ENCODE measurements at places on chromosomes 3 and 15.

DNA sequence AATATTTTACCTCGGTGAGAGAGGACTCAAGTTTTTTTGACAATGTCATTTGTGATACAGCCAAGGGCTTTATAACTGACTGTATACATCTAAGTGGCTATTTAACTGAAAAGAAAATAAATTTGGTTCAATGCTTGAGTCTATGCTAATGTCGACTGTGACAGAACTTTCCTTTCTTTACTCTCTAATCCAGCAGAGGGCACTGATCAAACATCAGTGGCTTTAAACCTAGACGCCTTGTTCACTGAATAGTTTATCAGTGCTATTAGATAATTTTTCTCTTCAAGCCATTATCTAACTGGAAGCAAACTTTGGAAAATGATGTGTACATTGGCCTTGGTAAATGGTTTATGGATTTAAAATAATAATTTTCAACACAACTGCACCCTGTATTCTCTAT, 285.1 kb downstream of the CHL1 start:
- DNase-seq, result peak; percentile 4

- no peak for DNase-seq
These were observed 33.6 kb downstream of the GPR171 start for GRCh38 chr3:151169262-151169947.

- no peak for DNase-seq
These were observed 234.3 kb downstream of the TLE3 start for GRCh38 chr15:69863446-69863845.

GRCh38 chr15:28456476-28457395, 76.0 kb downstream of the GOLGA8G start:
- DNase-seq, result no peak

DNA sequence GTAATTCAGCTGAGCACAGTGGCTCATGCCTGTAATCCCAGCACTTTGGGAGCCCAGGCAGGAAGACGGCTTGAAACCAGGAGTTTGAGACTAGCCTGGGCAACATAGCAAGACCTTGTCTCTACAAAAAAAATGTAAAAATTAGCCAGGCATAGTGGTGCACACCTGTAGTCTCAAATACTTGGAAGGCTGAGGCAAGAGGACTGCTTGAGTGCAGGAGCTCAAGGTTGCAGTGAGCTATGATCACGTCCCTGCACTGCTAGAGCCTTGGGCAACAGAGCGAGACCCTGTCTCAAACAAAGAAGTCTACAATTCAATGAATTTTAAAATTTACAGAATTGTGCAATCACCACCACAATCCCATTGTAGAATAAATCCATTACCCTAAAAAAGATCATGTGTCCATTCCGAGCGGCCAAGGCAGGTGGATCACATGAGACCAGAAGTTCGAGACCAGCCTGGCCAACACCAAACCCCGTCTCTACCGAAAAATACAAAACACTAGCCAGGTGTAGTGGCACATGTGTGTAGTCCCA, 45.2 kb downstream of the FBXO22 start:
- no peak for DNase-seq

DNA sequence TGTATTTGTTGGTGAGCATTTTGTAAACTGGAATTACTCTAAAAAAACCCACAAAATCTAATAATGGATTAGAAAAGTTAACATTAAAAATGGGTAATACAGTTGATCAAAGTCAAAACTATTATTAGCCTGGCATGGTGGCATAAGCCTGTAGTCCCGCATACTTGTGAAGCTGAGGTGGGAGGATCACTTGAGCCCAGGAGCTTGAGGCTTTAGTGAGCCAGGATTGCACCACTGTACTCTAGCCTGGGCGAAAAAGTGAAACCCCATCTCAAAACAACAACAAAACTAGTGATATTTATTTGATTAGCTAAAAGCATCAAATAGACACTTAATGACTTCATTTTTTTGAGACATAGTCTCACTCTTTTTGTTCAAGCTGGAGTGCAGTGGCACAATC, 3.6 kb downstream of the SNX1 start:
- no peak for DNase-seq

DNA sequence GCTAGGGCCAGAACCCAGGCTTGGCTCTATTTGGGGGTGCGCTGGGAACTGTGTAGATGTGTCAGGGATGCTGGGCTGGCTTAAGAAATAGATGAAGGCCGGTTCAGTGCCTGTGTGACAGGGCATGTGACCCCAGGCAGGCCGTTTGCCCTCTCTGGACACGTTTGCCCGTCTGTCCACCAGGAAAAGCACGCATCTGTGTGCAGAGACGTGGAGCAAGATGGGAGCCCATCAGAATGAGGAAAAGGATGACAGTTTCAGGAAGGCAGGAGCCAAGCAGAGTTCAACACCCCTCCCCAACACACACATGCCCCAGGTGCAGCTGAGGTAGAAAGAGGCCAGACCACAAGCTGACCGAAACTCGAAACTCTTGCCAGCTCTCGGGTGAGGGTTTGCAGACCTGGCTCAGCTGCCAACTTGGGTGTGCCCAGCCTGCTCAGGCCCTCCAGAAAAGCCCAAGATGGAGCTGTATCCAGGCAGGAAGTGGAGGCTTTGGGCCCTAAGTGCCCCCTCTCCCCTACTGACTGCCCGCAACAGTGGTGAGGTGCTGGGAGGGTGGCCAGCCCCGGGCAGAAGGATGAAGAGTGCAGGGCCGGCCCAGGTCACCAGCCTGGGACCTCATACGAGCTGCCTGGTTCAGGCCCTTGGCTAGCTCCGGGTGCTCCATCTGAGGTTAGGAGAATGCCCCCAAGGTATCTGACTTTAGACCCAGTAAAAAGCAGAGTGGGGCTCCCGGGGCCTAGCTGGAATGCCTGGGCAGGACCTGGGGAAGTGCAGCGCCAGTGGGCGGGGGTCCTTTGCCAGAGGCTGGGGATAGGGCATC, 10.2 kb upstream of the MESP1 start:
- no peak for DNase-seq

- no peak for DNase-seq
These were observed 38.9 kb upstream of the GNB5 start for GRCh38 chr15:52230073-52230472.

GRCh38 chr3:125359700-125360099, 15.4 kb downstream of the ZNF148 start:
- no peak for DNase-seq

DNA sequence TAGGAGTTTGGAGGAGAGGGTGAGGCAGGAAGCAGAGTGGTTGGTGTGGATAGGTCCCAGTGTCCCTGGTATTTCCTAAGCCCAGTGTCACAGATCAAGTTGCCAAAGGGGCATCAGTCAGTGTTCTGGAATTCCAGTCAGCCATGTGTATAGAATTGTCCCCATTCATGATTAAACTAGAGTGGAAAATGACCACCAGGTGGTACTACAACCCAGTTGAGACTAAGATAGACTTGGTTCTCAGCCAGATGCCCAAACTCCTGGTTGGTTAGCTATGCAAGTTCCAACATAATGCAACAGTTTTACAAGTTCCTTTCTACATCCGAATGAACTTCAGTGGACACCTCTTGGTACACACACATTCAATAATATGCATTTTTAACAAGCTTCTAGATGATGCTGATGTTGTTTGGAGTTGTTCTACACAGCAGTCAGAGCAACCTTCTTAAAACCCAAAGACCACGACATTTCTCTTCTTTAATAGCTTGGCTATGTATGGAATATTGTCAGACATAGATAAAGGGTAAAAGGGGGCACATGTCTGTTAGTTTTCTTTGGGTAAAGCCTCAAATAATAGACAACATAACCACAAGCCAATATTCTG, 8.4 kb upstream of the ATR start:
- DNase-seq, result peak; percentile 58

DNA sequence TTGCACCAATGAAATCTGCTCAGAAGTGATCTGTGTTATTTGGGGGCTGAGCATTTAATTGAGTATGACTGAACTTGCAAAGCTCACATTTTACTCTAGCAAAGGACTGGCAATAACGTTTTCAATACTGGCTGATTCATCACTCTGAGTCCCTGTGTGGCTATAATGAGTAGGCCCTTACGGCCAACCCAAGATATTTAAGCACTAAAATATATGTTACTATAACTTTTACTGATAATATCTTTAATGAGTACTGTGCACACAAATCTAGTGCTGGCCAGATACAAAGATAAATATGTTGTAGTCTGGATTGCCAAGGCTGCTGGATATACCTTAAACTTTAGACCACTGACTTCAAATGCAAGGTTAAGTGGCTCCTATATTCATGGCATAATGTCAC, 436.4 kb upstream of the KCNMB2 start:
- DNase-seq, result no peak

GRCh38 chr3:60523536-60523935, 727.7 kb downstream of the FHIT start:
- no peak for DNase-seq

- no peak for DNase-seq
These were observed 75.5 kb upstream of the PLSCR5 start for GRCh38 chr3:146680617-146681016.

GRCh38 chr3:146801492-146801891, 196.3 kb upstream of the PLSCR5 start:
- no peak for DNase-seq

GRCh38 chr15:75729326-75730069, 16.9 kb upstream of the CSPG4 start:
- no peak for DNase-seq

GRCh38 chr15:51982013-51982769, 10.6 kb upstream of the LEO1 start:
- DNase-seq, result no peak

GRCh38 chr3:36704280-36704679, 60.1 kb downstream of the DCLK3 start:
- DNase-seq, result no peak

- DNase-seq, result no peak
These were observed 13.2 kb downstream of the TNIK start for GRCh38 chr3:171446801-171447578.

GRCh38 chr15:71294911-71295602, 179.8 kb downstream of the THSD4 start:
- no peak for DNase-seq

GRCh38 chr3:107370907-107371306, 6.3 kb upstream of the CCDC54 start:
- no peak for DNase-seq

- DNase-seq, result no peak
These were observed 277.5 kb upstream of the P2RY1 start for GRCh38 chr3:152557302-152557999.

GRCh38 chr15:62793752-62794144, 248.8 kb upstream of the TPM1 start:
- DNase-seq, result no peak

DNA sequence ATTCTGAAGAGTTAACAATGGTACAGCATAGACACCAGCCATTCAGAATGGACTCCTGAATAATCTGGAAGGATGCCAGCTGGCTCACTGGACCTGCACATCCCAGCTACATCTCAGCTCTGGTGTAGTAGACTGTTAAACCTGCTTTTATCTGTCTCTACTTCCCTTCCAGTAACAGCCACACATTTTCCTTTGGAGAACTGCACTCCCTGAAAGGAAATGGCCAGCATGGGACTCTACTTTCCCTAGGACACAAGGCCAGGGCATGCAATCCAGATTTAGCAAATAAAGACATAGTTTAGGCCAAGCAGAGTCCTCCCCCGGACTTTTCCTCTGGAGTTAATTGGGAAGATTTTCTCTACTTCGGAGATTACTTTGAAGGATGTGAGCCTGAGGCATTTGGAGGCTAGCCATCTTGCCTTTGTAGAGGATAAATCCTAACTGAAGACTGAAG, 82.7 kb upstream of the TCF12 start:
- DNase-seq, result peak; percentile 82

DNA sequence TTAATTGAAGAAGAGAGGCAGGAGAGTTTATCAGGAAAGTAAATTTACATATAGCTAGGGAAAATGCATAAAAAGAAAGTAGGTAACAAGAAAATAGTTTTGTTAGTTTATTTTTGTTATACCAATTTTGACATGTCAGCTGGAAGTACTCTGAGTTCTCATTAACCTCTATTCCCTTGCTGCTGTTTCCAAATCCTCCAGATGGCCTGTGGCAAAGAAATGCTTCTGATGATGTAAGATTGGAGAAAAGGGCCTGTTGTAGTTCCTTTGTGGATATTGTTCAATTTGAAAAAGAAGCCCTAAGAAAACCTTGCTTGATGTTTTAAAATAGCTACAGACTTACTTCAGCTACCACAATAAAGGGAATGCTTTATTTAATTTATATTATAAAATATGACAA, 192.9 kb upstream of the SLITRK3 start:
- no peak for DNase-seq

DNA sequence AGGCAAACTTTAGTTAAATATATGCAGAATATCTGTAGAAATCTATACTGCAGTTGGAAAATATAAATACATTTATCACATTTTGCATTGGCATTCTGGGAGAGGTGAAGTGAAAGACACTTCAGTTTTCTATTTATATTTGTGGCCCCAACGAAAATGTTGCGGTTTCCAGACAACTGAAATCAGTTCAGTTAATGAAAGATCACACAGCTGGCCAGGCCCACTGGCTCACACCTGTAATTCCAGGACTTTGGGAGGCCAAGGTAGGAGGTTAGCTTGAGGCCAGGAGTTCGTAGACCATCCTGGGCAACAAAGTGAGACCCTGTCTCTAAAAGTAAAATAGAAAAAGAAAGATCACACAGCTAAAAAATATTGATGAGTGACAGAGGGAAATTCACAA, 11.9 kb upstream of the CLASP2 start:
- DNase-seq, result no peak

All from NCI-H345 (cell line).